Peyer's patch (tissue), 4 donors: ENCODE measurements at places on chromosomes 12 and 14. TPM values are rescaled to one million over a fixed set of nuclear protein-coding genes. Genes with fewer than 3 reads are reported as not detected.

DNA sequence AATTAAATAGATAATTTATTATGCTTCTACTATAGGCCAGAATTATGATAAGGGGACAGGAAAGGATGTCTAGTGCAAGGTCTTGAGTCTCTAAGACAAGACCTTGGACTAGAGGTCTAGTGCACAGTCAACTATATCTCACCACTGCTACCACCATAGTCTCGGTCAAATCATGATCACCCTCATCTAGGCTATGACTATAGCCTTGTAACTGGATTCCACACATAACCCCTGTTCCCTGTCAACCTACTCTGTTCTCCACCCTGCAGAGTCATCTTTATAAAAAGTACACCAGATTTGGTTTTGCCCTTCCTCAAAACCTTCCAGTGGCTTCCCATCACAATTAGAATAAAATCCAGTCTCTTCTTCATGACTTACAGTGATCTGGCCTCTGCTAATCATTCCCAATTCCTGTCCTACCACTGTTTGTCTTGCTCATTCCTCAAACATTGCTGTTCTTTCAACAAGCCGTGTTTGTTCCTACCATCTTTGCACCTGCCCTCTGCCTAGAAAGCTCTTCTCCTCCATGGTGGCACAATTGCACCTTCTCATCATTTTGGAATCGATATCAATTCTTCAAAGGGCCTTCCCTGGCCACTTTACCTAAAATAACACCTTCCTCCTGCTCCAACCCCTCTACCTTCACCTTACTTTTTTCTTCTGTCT lies 169.4 kb downstream of the FOXN3 start:
- no peak for DNase-seq

GRCh38 chr14:102610968-102611811 lies 18.7 kb downstream of the RCOR1 start:
- DNase-seq = no peak

DNA sequence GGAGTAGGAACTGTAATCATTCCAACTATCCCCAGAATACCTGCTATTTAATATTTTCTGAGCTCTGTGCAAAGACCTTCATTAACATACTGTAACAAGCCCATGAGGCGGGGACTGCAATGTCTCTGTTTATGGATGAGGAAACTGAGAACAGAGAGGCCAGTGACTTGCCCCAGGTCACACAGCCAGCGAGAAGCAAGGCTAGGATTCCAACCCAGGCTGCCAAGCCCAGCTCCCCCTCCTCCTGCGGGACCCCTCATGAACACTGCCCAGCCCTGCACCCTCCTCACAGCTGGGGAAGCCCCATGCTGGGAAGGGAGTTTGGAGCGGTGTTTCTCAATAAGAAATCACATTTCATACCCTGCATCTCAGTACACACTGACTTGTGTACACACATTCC lies 10.9 kb downstream of the HVCN1 start:
- no peak for DNase-seq

GRCh38 chr14:66070542-66071319 lies 415.4 kb upstream of the CCDC196 start:
- DNase-seq = peak; percentile 75

GRCh38 chr12:103964805-103965204 lies 867 bp upstream of the TDG start:
- no peak for DNase-seq

DNA sequence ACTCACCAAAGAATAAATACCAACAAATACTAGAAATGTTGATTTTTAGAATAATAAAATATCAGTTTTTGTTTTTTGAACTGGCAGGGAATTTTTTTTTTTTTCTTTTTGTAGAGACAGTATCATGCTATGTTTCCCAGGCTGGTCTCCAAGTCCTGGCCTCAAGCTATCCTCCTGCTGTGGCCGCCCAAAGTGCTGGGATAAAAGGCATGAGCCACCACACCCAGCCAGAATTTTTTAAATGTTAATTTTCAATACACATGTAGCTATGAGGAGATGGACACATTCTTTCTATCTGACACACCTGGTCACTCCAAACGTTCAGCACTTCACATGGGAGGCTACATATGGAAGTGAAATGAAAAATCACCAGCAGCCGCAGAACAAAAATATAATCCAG lies 126.8 kb downstream of the ETV6 start:
- DNase-seq = no peak

DNA sequence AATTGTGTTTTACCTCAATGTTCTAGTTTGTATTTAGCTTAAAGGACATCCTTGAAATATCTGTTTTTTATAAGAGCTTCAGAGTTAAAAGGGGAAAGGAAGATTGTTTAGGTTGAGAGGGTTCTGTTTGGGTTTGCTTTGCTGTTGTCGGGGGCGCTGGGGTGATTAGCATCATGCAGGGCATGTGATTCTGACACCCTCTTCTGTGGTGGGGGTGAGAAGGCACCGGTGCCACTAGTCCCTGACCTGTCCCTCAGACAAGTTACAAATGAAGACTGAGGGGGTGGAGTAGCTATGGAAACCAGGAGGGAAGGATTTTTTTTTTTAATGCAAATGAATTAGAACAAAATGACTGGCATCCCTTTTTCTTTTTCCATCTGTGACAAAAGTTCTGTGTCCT lies 291.3 kb downstream of the RPAP3 start:
- no peak for DNase-seq

DNA sequence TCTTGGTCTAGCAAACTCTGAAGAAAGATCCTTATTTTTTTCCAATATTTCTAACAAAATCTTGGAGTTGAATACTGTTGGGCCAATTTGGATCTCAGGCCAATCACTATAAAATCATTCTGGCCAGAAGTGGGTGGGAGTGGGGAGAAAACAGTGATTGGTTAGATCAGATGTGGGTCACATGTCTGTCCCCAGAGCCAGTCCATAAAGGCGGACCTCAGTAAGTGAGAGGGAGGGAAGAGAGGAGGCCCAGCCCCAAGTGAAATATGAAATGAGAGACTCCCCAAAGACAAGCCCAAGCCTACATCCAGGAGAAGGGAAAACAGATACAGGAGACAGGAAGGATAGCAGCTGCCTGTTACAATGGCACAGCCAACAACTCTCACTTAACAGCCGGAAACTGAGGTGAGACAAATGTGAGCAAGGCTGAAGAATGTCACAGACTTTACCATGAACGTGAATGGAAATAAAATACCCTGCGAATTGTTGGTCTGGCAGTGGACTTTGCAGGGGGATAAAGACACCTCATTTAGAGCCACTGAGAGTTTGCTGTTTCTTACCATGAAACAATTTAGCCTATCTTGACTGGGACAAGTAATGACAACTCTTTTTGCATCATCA lies 144.7 kb downstream of the HMGA2 start:
- DNase-seq = no peak

GRCh38 chr14:105660816-105661531 lies 134.6 kb downstream of the TMEM121 start:
- no peak for DNase-seq

GRCh38 chr14:55381040-55381439 lies 30.6 kb downstream of the ATG14 start:
- no peak for DNase-seq

- DNase-seq = no peak
Observed at GRCh38 chr12:12266389-12266872, 413 bp downstream of the LRP6 start.

DNA sequence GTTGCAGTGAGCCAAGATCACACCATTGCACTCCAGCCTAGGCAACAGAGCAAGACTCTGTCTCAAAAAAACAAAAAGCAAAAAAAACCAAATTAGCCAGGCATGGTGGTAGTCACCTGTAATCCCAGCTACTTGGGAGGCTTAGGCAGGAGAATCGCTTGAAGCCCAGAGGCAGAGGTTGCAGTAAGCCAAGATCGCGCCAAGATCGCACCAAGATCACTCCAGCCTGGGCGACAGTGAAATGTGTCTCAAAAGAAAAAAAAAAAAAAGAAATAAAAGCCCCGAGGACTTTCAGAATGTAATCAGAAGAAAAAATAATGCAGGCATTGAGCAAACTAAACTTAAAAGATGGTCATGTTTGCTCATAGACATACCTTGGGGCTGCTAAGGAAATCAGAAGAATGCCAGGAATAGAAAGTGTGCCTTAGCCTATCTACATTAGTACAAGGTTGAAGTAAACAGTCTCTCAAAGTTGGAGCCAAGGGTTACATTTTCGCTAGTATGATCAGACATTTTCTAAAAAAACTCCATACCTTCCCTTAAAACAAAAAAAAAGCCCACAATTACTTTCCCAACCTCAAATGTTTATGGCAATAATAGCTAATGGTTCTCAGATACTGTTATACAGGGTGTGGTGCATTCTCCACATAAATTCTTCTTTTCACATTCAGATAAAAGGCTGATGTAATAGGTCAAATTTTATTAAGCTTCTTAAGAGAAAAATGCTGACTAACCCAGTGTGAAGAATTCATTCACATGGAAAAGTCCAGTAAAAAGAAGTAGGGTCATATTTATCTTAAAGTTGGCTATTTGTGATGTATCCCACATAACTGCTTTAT lies 15.8 kb downstream of the DTD2 start:
- no peak for DNase-seq

DNA sequence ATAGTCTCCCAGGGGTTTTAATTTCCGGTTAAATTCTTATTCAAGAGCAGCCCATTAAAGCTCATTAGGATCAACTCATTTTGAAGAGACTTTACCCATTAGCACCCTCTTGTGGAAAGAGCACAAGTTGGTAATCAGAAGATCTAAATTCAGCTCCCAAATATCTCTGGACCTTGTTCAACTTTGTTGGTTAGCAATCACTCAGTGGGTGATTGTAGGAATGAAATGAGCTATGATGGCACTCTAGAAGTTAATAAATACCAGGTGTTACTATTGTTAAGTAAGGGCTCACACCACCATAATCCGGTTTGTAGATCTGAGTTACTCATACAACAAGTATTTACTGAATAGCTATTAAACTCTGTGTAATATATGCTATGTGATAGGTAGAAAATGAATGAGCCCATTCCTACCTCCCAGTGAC lies 42.9 kb downstream of the TRIP11 start:
- no peak for DNase-seq

DNA sequence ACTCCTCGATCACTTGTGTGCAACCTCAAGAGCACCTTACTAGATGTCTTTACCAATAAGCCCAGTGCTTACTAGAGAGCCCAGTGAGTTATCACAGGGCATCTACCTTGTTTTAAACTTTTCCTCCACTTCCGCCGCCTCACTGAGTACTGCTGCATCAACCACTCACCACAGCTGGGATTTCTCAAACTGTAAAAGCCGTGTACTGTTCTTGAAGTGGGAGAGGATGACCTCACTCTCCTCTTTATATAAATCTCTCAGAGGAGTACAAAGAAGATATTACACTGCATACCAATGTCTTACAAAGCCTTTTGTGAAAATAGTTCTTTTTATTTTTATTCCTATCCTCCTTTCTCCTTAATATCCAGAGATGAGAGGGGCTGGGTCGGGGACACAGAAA lies 94.1 kb downstream of the PLCZ1 start:
- no peak for DNase-seq

GRCh38 chr12:25364529-25365339 lies 114.0 kb upstream of the KRAS start:
- DNase-seq = no peak

The YEATS4 gene
- 29.0 TPM for total RNA-seq

The PKP2 gene
- total RNA-seq = 62.3 TPM

The VASH1 gene
- 1.6 TPM for total RNA-seq

The SNAPC1 gene
- 9.9 TPM for total RNA-seq

The CCDC175 gene
- 1.6 TPM for total RNA-seq

The SPIC gene
- not detected for total RNA-seq

The CLEC1A gene
- total RNA-seq = not detected

The NR4A1 gene
- total RNA-seq = 265 TPM

The CCDC38 gene
- not detected for total RNA-seq

The APOF gene
- not detected for total RNA-seq

The PTCSC3 gene
- total RNA-seq = not detected

The GUCY2C gene
- total RNA-seq = 176 TPM
